Activated CD4-positive, CD25-positive, alpha-beta regulatory T cell treated with anti-CD3 and anti-CD28 coated beads, Interleukin-2, amount 50 U/mL, for 72 hours (primary cell): ENCODE measurements at places on chromosomes 5 and 9.

DNA sequence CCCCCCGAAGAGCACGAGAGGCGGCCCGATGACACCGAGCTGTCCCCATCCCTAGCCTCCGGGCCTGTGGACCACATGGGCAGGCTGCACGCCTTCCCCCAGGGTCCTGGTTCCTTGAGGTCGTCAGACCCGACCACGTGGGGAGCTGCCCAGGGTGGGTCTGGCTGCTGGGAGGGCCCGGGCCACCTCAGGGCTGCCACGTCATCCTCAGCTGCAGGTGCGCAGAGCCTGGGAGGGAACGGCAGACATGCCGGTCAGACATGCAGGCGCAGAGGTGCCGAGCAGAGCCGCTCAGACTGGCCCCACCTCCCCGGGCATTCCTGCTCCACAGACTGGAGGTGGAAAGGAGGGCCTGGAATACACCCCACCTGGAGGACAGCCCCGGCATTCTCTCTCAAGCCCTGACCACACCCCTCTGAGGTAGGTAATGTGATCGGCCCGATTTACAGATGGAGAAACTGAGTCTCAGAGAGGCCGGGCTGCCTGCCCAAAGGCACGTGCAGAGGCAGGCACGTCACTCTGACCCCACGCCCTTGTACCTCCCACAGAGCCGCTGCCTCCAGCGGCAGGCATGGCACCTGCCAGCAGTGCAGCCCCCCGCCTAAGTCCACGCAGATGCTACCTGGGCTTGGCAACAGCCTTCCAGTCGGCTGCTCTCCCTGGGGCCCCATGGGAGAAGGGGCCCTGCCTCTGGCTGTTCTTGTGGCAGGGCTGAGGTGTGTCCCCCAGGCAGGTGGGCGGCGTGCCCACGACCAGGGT is 649 bp downstream of the CCDC187 start:
- DNase-seq = no peak

- no peak for DNase-seq
Measured at GRCh38 chr9:37468620-37469019, 3.4 kb upstream of the ZBTB5 start.

- no peak for DNase-seq
Measured at GRCh38 chr9:3136230-3136629, 292.3 kb upstream of the PUM3 start.

DNA sequence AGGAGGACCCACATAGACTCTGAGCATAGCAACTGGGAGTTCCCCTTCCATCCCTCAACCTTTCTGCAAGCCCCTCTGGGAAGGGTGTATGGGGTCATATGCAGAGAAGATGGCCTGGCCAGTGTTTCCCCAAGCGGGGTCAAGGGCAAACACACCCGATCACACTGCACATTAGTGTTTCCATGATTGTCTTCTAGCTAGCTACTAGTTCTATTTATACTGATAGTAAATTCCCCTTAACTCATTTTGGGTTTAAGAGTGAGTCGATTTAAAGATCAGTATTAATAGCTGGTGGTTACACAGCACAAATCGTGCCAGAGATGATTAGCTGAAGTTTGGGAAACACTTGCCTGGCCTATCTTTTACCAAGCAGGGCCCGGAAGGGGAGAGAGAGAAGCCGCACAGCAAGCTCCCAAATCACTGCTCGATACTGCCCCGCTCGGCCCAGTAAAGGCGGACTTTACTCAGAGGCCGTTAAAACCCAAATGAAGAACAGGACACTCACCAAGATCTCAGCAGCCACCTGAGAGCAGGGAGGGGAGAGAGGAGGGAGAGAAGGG is 29.4 kb upstream of the TNIP1 start:
- DNase-seq = no peak

DNA sequence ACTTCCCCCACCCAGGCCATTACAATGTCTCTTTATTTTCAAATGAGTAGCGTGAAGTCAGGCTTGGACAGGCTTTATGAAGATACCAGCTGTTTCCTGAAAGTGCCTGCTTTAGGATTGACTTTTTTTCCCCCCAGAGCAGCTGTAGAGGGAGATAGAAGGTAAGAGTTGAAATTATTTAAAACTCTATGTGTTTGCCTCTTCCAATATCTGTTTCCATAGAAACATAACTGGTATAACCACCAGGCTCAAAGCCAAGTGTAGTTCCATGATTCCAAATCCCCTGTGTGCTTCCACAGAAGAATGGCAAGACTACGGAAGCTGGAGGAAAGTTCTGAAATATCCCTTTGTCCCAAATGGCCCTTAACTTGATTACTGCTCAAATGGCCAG is 87.4 kb upstream of the TBC1D2 start:
- DNase-seq = no peak

GRCh38 chr5:121988488-121988887 is 26.7 kb downstream of the SRFBP1 start:
- DNase-seq = no peak

GRCh38 chr5:61878471-61878870 is 427.5 kb upstream of the KIF2A start:
- no peak for DNase-seq

DNA sequence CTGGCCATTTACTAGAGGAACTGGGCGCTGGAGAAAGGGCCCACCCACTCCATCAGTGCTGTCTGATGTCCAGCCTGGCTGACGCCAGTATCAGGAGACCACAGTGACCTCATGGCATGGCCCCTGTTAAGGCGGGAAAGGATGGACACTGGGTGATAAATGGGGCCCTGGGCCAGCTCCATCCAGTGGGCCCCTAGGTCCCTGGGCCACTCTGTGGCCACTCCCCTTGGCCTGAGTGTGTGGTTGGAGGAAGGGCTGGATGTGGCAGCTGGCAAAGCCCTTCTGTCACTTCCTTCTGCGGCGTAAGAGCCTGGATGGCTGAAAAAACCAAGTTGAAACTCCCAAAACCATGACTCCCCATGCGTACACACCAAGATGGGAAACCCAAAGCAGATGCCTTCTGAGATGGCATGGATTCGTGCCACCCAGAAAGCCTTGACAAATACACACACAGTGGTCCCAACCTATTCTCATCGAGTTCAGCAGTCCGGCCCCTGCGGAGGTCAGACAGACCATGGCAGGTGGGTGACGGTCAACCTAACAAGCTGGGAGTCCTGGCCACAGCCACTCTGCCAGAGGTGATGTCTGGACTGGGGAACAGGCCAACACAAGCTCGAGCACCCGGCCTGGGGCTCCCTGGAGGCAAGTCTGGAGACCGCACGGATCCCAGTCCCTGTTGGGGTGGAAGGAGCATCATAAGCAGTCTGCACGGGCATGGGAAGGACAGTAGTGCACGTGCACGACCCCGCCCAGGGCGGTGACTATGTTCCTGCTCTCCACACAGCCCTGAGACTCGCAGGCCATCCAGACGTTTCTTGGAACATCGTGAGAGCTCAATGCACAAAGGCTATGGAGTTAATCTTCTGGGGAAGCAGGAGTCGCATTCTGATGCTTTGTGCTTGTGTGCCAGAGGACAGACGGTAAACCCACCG is 45.2 kb upstream of the NOTCH1 start:
- no peak for DNase-seq

GRCh38 chr5:111530298-111530740 is 18.0 kb upstream of the STARD4 start:
- DNase-seq = peak; percentile 69

- DNase-seq = no peak
Measured at GRCh38 chr9:136844761-136845464, 2.6 kb downstream of the AJM1 start.

GRCh38 chr9:78158286-78158685 is 77.6 kb upstream of the CEP78 start:
- no peak for DNase-seq

- no peak for DNase-seq
Measured at GRCh38 chr5:59301727-59302126, 591.8 kb downstream of the PDE4D start.

DNA sequence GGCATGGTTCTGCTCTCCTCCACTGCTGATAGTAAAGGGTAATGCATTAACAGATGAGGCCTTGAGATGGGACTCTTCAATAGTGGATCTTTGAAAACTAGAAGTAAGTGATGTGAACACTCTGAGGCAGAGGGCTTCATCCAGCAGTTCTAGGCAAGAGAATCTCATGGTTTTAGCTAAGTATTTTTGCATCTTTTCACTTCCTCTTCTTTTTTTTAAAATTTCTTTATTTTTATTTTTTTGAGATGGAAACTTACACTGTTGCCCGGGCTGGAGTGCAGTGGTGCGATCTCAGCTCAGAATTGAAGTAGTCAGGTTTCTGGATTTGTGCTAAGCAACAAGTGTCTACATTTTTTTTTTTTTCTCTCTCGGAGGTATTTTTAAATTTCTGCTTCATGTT is 101.9 kb downstream of the MTRR start:
- DNase-seq = no peak
